Caki2 (cell line): ENCODE measurements at places on chromosomes 16 and 17. TPM values are rescaled to one million over a fixed set of nuclear protein-coding genes. Genes with fewer than 3 reads are reported as not detected.
A peak's percentile ranks its signal among the peaks of the same experiment; 100 is the strongest.

The MYH8 gene
- not detected in 2 replicates for total RNA-seq

The EFTUD2 gene
- 84.5 and 87.3 TPM in 2 replicates for total RNA-seq

DNA sequence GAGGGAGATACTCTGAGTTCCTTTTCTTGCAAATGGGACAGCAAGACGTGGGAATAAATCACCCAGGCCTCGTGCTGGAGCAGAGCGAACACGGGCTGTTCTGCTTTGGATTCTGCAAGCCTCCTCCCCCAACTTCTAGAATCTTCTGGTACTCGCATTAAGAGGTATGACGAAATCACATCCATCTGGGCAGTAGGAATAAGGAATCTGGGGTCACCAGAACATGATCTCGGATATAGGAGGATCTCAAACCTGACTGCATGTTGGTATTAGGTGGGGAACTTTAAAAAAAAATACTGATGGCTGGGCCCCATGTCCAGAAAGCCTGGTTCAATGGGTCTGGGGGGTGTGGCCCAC lies 49.8 kb upstream of the USP7 start:
- DNase-seq: no peak

DNA sequence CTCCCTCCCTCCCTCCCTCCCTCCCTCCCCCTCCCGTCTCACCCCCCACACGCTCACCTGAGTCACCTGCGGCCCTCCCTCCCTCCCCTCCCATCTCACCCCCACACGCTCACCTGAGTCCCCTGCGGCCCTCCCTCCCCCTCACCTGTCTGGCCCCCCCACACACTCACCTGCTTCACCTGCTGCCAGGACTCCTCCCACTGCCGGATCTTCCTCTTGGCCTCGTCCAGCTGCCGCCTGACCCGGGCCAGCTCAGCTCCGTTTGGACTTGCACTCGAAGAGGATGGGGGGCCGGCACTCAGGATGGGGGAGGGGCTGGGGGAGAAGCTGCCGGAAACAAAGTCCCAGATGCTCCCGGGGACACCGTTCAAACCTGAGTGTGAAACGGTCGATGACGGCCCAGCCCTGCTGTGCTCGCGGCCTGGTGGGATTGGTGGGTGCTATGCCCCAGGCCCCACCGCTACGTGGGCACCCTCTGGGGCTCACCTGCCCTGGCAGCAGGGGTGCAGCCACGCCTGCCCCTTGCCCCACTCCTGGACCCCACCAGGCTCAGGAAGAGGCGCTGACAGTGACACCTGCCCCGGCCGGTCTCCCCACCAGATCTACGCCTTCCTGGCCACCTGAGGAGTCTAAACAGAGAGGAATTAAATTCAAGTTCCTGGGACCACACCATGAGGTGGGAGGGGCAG lies 15.9 kb downstream of the GNPTG start:
- DNase-seq: no peak

DNA sequence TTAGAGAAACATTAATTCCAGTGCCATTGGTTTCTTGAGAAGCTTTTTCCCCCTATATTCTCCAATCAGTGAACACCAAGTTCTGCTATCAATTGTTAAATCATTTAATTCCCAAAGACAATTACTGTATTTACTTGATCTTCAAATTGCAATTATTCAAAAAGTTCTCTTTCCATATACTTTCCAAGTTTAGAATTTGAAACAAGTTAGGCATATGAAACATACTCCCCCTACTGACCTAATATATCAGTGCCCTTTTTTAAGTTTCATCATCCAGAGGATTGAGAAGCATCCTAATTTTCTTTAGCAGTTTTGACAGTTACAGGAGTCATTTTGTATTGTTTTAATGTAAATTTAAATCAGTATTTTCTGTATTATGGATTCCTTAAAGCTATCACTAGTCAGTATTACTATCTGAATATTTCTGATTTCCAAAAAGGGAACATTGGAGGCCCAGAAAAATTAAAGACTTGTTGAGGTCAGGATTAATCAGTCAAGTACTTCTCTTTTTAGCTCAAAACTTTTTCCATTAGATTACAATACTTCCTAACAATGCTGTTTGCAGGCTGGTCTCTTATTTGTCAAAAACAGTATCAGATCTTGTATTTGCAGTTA lies 16.3 kb downstream of the MEIOC start:
- DNase-seq: peak; percentile 30

- DNase-seq: peak; percentile 41
These were observed 59.2 kb downstream of the B9D1 start for GRCh38 chr17:19303367-19303776.

DNA sequence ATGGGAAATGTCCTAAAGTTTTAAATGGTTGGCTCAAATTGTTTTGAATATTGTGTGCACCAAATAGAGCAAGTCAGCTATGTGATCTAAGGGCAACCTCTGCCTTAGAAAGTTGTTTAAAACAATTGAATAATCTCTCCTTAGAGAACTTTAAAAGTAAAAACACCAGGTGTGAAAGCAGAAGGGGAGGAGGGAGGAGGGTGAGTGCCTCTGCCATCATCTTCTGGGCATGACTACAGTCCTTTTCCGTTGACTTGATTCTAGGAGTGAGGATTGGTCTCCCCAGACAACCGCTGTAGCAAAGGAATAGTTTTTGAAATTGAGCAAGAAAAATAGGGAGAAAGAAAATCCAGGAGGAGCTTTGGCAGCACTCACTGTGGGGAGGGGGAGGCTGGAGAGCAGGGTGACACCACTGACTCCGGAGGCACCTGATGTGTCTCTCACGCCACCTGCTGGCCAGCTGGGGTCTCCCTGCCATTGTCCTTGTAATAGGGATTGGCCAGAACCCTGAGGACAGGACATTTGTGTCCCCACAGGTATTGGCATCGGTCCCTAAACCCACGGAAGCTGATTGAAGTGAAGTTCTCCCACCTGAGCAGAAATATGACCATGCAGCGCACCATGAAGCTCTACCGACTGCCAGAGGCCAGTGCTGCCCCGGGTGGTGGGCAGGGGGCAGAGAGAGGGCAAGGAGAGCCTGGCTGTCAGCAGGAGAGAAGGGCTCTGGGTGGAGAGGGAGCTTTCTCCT lies 33.3 kb downstream of the PLCD3 start:
- peak; percentile 70 for DNase-seq
